ENCODE measurements at places on chromosomes 4 and X.

DNA sequence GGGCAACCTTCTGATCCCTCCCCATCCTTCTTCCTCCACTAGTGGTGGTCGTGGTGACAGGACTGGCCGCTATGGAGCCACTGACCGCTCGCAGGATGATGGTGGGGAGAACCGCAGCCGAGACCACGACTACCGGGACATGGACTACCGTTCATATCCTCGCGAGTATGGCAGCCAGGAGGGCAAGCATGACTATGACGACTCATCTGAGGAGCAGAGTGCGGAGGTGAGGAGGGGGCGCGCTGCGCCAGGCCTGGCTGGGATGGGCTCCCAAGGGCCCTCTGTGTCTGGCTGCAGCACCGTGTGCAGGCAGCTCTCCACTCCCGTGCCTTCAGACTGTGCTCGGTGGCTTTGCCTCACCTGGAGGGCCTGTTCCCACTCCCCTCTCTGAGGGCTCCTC lies 24.3 kb downstream of the RBM10 start:
- DNase-seq: no peak

- no peak for DNase-seq
These were observed 294.6 kb upstream of the STS start for GRCh38 chrX:6852869-6853268.

- no peak for DNase-seq
These were observed 32.4 kb downstream of the ATP2B3 start for GRCh38 chrX:153549807-153550206.

GRCh38 chr4:183242291-183242690 lies 77.8 kb downstream of the CLDN22 start:
- DNase-seq: no peak

GRCh38 chr4:25154594-25155265 lies 5.5 kb downstream of the SEPSECS start:
- DNase-seq: no peak

- peak; percentile 5 for DNase-seq
These were observed 78.3 kb upstream of the ATXN3L start for GRCh38 chrX:13397878-13398818.

DNA sequence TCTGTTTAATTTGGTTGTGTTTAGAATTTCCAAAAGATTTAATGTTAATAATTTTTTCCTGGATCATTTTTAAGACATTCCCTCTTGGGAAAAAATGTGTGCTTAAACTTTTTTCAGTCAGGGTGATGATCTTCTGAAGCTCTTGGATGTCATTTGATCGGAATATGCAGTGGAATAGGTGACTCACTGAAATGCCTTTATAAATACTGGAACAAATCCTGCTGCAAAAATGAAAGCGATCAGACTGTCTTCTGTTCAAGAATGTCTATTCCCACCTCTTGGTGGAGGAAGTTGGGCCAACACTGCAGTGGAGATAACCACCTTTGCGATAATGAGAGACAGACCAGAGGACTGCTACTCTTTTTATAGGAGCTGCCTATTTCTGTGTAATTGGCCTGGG lies 46.7 kb downstream of the LARP1B start:
- DNase-seq: no peak

DNA sequence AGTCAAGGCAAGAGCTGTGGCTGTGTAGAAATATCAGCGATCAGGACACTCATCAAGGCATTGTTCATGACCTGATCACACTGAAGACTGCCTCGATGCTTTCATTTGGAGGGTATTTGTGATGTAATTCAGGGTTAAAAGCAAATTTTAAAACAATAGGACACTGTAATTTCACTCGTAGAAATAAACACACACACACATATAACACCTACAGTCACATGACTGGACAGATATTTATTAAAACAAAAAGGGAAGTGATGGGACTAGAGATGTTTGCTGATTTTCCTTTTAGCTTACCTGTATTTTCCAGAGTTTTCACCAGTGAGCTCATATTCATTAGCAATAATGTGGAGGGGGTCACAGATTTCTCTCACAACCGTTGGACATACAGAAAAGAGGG lies 51.1 kb upstream of the KDR start:
- DNase-seq: no peak

DNA sequence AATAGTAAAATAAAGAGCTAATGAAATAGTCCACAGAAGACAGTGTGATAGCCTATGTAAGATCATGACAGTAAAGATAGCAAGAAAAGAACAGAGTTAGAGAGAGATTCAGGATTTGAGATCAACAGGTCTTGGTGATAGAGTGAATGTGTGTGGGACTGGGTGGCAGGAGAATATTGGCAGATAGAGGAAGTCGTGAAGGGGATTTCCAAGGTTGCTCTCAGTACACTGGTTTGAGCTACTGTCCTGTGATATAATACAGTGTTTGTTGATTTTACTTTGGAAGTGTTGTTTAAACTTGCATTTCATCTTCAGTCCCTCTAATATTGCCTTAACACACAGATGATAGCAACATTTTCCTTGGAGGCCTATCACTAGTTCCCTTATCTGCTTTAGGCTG lies 44.1 kb downstream of the DTHD1 start:
- DNase-seq: peak; percentile 44

GRCh38 chr4:91577864-91578263 lies 725.9 kb upstream of the GRID2 start:
- DNase-seq: no peak

DNA sequence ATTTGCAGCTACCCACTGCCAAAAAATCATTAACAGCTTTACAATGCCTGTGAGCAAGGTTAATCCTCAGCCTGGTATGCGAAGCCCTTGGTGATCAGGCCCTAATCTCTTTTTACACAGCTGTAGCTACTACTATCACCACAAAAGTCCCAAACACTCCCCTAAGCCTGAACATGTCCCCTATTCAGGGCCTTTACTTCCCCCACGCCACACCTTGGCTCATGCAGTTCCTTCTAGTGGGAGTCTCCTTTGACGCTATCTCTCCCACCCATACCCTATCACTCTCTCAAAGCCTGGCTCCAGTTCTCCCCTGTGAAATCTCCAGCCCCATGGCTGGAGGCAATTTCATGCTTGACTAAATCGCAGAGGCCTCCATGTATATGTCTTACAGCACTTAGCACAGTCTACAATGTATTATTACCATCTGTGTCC lies 90.6 kb upstream of the CBR4 start:
- DNase-seq: no peak

GRCh38 chr4:174531486-174531885 lies 9.2 kb upstream of the HPGD start:
- DNase-seq: no peak

DNA sequence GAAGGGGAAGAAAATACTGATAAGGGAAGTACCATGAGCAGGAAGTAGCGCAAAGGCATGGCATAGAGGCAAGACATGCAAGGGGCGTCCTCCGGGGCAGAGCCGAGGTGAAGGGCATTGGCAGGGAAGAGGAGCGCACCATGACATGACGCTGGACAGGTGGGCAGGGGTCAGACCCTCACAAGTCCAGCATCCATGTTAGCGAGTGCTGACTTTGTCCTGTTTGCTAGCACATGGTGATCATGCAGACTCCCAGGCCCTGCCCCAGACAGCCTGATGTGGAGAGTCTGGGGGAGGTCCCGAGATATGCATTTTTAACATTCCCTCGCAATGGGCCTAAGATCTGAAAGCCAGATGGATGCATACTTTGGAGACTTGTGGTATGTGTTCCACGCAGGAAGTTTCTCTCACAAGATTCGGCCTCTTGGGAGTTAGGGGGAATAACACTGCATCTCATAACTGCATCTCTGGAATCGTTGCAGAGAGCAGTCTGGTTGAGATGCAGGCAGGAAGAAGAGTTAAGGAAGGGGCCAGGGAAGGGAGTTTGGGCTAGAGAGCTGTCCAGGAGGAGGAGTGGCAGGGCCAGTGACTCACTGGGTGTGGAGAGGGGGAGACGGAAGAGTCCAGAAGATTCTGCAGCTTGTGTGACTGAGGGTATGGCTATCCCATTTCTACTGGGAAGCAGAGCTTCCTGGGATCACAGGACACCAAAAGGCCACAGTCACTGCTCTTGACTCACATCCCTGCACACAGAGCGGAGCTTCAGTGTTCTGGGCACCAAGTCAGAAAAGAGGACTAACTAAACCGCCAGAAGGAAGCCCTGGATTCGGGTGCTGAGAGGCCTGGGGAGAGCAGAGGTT lies 59.7 kb downstream of the FAM184B start:
- DNase-seq: no peak

DNA sequence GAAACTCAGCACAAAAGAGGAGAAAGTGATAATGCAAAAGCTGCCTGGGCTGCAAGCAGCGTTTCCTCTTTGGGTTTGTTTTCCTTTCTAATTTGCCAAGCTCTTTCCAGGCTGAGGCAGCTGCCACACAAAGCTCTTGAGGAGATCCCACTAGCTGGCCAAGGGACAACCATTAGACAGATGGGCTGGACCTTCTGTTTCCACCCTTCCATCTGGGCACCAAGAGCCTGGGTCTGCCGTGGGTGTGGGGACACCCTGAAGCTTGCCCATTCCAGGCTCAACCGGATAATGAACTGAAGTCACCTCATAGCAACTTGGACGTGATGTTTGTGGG lies 194.6 kb upstream of the C1QTNF7 start:
- no peak for DNase-seq

GRCh38 chr4:108834166-108834834 lies 71.4 kb upstream of the ETNPPL start:
- DNase-seq: no peak

DNA sequence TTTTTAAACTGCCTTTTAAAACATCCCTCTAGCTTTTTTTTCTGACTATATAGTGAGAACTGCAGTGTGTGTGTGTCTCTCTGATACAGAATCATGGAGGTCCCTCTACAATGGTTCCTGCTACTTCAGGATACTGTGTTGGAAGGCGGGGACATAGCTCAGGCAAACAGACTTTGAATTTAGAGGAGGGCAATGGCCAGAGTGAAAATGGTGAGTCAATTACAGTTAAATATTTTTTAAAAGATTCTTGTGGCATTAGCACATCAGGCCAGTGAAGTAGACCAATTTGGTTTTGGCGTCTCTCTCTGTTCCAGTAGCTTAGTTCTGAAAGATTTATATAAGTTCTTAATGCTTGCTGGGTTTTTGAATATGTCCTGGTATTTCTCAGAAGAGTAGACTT lies 47.1 kb downstream of the ALG13 start:
- DNase-seq: no peak

- peak; percentile 21 for DNase-seq
These were observed 2.0 kb downstream of the GAK start for GRCh38 chr4:930028-930551.

Data from CD4-positive, alpha-beta T cell treated with Interleukin-2 at 100 ng/mL for 4 hours (primary cell).